DMS79 treated with DMSO at 0.1 percent for 48 hours (cell line): ENCODE measurements at places on chromosomes 11 and 22.

- no peak for DNase-seq
These were observed 63.8 kb downstream of the ZNRF3 start for GRCh38 chr22:28947125-28947524.

DNA sequence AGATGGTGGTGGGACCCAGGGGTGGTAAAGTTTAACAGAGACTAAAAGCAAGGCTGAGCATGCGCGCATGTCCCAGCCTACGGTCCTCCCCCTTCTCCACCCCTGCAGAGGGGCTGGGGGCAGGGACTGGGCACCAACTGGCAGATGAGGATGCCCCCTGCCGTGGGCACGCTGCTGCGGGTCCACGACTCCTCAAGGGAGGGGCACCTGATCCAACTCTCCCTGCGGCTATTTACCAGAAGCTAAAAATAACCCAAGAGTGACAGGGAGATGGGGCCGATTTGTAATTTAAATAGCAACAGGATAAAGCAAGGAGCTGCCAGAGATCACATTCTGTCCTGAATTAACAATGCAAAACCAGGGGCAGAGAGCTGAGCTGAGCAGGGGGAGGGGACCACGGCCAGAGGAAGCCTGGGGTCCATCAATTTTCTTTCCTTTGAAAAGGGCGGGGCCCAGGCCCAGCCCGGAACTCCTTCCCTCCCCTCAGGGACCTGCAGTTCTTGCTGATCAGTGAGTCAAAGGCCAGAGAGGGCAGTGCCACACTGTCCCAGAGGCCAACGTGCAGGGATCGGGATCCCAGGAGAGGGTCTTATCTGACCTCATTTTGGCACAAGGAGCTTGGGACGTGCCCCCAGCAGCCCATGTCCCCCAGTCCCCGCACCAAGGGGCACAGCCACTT, 8.1 kb upstream of the DGKZ start:
- DNase-seq = peak; percentile 70

DNA sequence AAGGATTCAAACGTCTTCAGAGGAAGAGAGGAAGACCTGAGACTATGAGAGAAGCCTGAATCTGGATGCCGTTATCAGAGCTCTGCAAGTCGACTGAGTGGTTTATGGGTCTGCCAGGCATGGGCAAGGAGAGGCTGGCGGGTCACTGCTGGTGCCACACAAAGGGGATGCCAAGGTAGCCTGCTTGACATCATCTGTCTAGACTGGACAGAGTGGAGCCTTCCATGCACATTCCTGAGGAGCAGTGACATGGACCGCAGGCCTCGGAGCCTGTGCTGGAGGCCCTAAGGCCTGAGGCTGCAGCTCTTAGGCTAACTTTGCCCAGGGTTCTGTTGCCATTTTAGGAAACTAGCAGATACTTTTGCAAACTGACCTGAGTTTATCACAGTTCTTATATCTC, 127.4 kb downstream of the WT1 start:
- DNase-seq = no peak

DNA sequence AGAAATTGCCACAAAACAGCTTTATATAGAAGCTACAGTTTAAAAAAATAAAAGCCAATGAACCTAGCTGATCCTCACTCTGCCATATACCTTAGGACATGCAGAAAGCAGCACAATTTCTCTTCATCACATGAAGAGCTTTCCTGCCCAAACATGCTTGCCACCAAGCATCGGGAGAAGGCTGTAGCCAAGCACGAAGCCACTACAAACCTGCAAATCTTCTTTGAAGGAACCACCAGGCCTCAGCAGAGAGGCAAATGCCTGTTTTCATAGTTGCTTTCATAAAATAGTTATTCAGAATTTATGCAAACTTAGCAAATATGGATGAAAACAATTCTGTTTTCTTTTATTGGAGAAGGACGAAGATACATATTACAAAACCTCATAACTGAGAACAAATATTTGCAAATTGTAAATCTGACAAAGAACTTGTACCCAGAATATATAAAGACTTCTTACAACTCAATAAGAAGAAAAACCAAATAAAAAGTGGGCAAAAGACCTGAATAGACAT, 100.3 kb downstream of the RBFOX2 start:
- peak; percentile 56 for DNase-seq
